Stimulated activated CD4-positive, alpha-beta T cell treated with anti-CD3 and anti-CD28 coated beads, Interleukin-15, amount 100 ng/mL, for 48 hours (primary cell): ENCODE measurements at places on chromosomes 7 and 10.

- DNase-seq = no peak
These were observed 648.0 kb upstream of the IGFBP3 start for GRCh38 chr7:46569133-46569465.

DNA sequence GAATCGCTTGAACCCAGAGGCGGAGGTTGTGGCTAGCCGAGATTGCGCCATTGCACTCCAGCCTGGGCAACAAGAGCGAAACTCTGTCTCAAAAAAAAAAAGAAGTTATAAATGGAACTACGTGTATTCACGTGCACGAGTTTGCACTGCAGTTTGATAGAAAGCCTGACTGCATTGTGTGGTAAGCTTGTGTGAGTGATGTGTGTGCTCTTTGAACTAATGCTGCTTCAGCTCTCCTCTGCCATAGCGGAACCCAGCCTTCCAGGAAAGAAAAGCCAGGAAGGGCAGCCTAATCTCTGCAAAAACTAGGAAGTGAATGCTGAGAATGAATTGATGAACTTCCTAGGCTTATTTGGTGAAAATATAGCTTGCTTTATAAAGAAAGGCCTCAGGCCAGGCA, 15.6 kb upstream of the MKRN1 start:
- no peak for DNase-seq

- DNase-seq = no peak
These were observed 41.2 kb downstream of the SPAG6 start for GRCh38 chr10:22386503-22386902.

DNA sequence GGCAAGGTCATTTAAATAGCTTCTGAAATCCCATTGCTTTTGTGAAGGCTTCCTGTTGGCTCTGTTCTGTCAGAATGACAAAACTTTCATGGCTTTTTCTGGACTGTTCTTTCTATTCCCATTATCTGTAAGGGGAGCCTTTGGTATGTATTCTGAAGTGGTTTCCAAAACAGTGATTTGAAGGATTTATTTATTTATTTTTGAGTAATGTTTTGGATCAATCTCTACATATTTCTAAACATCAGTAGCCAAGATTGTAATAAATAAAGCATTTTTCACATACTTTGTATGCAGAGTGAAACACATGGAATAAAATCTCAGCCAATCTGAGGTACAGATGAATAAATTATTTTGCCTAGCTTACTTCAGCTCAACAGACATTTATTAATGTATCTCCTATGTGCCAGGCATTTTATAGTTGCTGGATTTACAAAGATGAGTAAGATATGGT, 121.1 kb downstream of the BBS9 start:
- DNase-seq = no peak

GRCh38 chr10:2882628-2883027, 184.7 kb upstream of the PFKP start:
- DNase-seq = no peak

- DNase-seq = no peak
These were observed 8.3 kb downstream of the CSTF2T start for GRCh38 chr10:51691135-51691534.

- DNase-seq = no peak
These were observed 157.2 kb upstream of the TNRC18 start for GRCh38 chr7:5580714-5581395.
